Inflammatory macrophage treated with lipopolysaccharide for 4 hours (primary cell): ENCODE measurements at places on chromosomes 1 and 21.

GRCh38 chr1:41328780-41329640 lies 32.2 kb upstream of the FOXO6 start:
- DNase-seq: no peak

- DNase-seq: no peak
These were observed 102.8 kb upstream of the JUN start for GRCh38 chr1:58886611-58887010.

DNA sequence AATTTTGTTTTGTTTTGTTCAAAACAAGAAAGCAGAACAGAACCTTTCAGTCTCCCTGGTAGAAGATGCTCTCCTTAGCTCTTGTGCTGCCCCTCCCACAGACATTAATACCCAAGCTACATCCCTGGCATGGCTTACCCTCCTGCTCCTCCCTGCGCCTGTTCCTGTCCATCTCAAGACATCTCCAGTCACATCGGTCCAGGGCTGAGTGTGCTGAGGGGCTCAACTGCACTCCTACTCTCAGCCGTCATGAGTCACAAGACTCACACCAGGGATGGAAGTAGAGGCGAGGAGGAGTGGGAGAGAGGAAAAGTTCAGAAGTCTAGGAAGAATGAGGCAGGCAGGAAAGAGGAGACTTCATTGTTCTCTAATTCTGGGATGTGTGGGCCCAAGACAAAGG lies 9.2 kb upstream of the TACSTD2 start:
- no peak for DNase-seq

GRCh38 chr1:34918386-34918976 lies 11.0 kb downstream of the DLGAP3 start:
- no peak for DNase-seq

DNA sequence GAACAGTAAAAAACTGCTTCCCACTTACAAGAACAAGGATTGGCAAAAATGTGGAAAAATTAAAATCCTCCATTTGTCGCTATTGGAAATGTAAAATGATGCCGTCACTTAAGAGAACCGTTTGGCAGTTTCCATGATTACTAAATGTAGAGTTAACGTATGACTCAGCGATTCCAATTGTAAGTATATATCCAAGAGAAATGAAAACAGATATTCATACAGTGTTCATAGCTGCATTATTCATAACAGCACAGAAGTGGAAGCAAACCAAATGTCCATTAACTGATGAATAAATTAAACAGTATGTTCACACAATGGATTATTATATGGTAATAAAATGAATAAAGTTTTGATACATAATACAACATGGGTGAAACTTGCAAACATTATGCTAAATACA lies 971.0 kb downstream of the AMY1C start:
- no peak for DNase-seq

GRCh38 chr1:5595531-5596170 lies 396.6 kb downstream of the NPHP4 start:
- DNase-seq: no peak

GRCh38 chr1:1181938-1182410 lies 8.3 kb downstream of the TTLL10 start:
- no peak for DNase-seq

GRCh38 chr1:94280541-94280940 lies 43.2 kb upstream of the ARHGAP29 start:
- no peak for DNase-seq

DNA sequence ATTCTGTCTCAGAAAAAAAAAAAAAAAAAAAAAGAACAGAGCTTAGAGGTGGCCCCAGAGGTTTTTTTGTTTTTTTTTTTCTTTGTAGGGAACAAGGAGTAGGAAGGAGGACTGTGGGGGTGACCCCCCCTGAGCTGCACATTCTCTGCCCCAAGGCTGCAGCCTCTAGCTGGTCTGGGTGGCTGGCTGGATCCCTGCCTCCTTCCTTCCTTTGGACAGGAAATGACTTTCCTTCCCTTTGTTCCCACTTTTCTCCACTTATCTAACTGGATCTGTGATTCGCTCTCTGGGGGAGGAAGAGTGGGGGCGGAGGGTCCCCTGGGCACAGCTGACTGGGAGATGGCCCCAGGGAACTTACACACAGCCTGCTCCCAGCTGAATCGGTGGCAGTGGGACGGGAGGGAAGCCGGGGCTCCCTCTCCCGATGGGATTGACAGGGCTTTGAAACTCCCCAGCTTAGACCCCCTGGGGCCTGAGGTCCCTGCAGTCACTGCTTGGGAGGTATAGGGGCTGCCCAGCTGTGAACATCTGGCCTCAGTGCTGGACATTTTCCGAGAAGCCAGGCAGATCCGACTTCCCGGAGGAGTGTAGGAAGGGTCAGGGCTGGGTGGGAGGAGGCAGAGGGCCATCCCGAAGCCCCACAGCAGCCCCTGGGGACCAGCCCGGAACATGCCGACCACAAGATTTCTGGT lies 2.1 kb downstream of the FBLIM1 start:
- DNase-seq: no peak

- DNase-seq: peak; percentile 30
These were observed 10.2 kb downstream of the ADAM30 start for GRCh38 chr1:119885903-119886783.

- DNase-seq: peak; percentile 85
These were observed 513 bp downstream of the MGST3 start for GRCh38 chr1:165631342-165632151.
